HFF-Myc (cell line): ENCODE measurements at places on chromosomes 5 and 9.
A peak's percentile ranks its signal among the peaks of the same experiment; 100 is the strongest.

- DNase-seq: no peak
Measured at GRCh38 chr9:19161257-19162025, 34.1 kb upstream of the PLIN2 start.

GRCh38 chr5:17172791-17173190 lies 44.6 kb upstream of the BASP1 start:
- no peak for DNase-seq

DNA sequence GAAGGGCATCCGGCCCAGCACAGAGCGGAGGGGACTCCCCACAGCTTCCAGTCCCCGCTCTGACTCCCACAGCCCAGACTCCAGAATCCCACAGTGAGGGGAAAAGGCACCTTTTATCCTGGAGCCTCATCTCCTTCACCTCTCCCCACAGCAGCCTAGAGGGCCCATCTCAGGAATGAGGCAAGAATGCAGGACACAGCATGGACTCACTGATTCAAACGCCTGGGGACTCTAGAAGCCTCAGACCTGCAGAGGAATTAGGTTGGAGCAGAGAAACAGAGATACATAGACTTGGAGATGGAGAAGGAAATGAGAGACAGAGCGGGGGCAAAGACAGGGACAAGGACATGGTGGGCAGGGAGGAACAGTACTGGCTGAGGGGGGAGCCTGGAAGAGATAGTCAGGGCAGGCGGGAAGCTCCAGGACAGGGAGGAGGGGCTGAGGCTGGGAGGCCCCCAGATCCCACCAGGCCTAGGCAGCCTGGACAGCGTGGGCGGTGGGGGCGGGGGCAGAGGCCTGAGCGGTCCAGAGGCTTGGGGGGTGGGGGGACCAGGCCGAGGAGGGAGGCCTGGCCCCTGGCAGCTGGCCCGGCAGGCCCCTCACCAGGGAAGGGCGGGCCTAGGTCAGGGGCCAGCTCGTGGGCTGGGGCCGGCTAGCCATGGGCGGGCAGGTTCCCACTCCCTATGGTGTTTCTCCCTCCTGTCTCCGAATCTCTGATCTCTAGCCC lies 15.8 kb downstream of the CNTFR start:
- DNase-seq: no peak

DNA sequence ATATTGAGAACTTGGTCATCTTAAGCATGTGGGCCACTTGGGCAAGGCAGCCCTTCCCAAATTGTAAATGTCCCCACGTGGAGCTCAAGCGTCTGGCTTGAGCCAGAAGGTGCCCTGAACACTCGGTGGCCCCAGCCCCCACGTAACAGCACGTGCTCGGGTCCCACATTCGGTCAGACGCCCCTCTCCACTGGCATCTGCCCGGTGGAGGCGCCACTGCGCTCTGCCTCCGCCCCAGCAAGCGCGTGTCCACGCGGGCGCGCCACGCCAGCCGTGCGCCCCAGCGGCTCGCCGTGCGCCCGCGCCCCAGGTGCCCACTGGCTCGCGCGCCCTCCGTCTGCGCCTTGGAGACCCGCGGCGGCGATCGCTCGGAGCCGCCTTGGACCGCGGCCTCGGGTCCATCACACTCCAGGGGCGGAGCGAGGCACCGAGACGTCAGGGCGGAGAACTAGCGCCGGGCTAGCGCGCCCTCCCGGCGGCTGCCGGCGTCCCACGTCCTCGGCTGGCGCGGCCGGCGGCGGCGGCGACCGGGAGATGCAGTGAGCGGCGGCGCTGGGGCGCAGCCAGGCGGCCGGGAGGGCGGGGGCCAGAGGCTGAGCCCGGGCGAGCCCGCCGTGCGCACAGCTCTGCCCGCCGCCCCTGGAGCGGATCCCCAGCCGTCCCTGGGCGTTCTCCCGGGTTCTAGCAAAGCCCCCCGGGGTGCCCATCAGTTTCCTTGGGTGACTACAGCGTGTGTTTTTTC lies at the start of gene PALM2AKAP2:
Gene PALM2AKAP2 (plus strand): TSS at position 488 of the 742 bp plus-strand sequence. CDS start 291 bp downstream, outside the sequence.
- peak; percentile 30 for DNase-seq

GRCh38 chr5:138817241-138817640 lies 57.9 kb downstream of the LRRTM2 start:
- no peak for DNase-seq

DNA sequence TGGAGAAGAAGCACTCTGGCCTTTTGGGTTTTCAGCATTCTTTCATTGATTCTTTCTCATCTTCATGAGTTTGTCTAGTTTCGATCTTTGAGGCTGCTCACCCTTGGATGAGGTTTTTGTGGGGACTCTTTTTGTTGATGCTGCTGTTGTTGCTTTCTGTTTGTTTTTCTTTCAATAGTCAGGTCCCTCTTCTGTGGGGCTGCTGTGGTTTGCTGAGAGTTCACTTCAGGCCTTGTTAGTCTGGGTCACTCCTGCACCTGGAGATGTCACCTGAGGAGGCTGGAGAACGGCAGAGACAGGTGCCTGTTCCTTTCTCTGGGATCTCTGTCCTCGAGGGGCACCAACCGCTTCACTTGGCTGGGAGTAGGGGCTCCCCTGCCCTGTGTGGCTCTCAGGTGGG lies 14.0 kb downstream of the RANBP17 start:
- DNase-seq: no peak

DNA sequence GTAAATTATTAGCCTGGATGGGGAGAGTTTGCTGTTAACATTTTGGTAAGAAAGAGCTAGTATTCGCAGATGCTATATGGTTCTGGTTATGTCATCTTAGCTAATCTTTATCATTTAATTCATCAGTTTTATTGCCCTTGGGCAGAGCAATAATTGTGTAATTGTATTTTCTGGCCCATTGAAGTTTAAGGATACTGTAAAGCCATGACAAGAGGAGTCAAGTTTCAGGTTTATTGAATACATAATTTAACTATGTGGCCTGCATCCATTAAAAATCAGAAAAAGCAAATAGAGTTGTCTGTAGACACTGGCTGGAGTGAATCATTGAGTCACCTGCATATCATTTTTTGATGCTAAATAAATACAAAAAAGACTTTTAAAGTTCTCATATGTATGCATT lies 255.8 kb downstream of the PRELID2 start:
- DNase-seq: no peak
